ENCODE measurements at places on chromosomes 4 and X.

DNA sequence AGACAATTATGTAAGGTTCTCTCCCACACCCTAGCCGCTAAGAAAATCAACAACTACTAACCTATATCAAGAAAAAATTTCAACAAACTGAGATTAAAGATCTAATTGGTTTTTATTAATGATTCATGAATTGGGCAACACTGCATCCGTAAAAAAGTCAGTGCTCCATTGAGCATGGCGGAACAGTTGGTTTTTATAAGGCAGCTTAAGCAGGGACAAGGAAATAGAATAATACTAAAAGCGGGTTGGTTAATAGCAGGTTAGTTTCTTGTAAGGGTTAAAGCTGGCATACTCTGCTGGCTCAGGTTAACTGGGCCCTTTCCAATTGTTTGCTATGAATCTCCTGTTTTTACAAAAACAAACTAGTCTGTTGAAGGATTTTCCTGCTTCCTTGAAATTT lies 202.3 kb upstream of the RASGEF1B start:
- DNase-seq: no peak

DNA sequence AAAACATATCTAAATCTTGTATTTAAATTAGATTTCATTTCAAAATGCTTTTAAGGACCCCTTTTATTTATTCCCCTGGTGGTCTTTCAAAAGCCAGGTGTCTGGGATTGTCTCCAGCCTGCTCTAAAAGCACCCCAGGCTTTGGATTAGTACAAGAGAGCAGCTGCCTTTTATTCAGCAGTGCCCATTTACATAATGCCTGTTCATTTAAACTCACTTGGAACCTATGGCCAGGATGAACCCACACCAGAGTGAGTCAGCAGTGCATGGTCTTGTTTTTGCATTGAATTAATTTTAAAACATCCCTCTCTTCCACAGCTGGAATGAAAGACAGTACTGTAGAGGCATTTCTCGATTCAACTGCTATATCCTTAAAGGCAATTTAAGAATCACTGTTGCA lies 64.1 kb upstream of the TENM3 start:
- no peak for DNase-seq

- DNase-seq: no peak
These were observed 22.2 kb downstream of the PRDM8 start for GRCh38 chr4:80219301-80220025.

DNA sequence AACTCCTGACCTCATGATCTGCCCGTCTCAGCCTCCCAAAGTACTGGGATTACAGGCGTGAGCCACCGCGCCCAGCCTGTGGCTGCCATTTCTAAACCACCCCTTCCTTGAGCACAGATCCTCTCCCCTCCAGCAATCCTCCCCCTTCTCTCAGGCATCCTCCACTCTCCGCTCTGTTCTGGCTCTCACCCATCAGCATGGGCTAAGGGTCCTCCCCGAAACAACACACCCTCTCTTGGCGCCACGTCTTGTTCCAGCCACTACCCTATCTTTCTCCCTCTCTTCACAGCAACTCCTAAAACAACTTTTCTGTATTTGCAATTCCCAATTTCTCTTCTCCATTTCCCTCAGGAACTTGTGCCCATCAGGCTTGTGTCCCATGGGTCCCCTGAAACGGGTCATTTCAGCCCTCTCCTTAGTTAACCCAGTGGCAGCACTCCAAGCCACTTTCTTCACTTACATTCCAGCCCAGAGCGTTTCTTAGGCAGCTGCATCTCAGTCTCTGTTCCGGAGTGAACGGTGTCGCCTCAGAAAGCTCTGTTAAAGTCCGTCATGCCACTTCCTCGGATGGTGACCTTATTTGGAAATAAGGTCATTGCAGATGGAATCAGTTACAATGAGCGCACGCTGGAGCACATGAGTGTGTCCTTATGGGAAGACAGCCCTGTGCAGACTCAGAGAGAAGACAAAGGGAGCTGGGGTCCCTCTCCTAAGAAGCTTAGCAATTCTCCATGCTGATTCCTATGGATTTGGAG lies 28.3 kb upstream of the CLDN24 start:
- no peak for DNase-seq

DNA sequence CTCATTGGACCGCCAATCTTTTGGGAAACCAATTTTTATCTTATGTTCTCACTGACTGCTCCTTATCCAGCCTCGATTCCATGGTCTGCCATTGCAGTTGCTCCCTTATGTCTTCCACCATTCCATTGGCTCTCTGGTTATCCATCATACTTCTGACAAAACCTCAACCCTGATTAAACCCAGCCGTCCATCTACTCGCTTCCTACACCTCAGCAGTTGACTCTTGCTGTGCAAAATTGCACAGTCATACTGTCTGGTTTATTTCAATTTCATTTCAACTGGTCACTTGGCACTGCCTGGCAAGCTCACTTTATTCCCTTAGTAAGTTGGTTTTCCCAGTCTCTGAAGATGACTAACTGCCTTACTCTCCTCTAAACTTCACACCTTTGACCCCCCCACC lies 26.2 kb downstream of the ARL9 start:
- DNase-seq: no peak

DNA sequence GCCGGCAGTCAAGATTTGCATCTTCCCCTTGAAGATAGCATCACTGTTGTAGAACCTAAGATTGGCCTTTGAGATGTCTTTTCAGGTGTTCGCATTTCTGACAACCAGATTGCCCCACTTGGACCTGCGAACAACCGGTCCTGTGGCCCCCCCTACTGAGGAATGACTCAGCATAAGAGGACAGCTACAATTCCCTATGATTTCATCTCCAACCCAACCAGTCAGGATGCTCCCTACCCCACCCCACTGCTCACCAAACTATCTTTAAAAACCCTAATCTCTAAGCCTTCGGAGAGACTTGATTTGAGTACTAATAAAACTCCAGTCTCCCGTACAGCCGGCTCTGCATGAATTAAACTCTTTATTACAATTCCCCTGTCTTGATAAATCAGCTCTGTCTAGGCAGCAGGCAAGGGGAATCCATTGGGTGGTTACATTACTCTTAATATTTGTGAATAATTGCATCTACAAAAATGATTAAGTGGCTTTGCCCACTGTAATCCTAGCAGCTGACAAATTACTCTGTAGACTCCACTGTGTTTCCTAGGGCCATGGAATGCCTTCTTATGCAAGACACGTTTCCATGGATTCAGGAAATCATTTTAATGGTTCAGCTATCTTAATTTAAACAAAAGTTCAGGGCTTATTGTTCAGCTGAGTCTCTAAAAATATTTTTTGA lies 95.4 kb downstream of the GPR143 start:
- DNase-seq: peak; percentile 5

DNA sequence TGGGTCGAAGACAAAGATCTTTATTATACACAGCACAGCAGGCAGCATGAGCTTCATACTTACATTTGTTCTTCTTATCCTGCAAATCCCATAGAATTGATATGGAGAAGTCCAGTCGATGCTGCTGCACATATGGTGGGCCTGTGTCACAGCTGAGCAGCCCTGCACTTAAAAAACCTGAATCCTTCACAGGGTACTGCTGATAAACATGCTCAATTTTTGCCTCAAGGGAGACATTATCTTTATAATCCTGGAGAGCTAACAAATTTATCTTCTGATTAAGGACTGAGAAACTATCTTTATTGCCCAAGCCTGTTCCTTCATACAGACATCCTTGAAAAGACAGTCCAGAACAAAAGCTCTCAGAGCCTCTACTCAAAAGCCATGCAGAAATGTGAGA lies 434.4 kb upstream of the FAM47C start:
- no peak for DNase-seq

DNA sequence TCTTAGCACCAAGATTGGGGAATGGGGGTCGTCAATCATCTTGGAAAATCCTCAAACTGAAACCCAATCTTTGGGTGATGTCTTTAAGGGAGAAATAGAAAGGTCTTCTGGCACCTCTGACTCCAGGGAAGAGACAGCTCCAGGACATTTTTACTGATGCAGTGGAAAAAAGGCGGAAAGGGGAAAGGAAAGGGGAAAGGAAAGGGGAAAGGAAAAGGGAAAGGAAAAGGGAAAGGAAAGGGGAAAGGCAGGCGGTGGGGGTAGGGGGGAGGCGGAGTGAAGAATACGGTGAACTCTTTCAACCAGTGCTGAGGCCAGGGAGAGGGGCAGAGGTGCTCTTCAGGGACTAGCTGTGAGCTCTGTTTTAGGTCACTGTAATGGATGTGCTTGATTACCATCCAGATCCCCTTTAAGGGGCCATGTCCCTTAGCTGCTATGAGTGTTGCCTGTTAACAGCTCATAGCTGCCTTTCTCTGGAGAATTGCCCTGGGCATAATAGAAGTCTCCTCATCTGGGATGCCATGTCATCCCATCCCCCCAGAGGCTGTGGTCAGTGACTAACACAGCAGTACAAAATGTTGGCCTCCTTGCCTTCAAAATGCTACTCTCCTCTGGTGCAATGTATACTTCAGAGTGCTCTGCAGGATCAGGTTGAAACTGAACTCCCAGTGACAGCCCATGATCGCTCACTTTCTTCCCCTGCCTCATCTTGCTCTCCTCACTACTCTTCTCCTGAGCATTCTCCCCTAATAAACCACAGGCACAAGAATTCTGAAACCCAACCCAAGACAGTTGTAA lies 92.4 kb upstream of the AP1S2 start:
- DNase-seq: no peak

GRCh38 chrX:151852294-151852693 lies 60.4 kb upstream of the MAGEA4 start:
- no peak for DNase-seq

- DNase-seq: no peak
These were observed 47.5 kb upstream of the SPANXN4 start for GRCh38 chrX:142978130-142978684.
